Activated naive CD8-positive, alpha-beta T cell treated with anti-CD3 and anti-CD28 coated beads for 36 hours (primary cell): ENCODE measurements at places on chromosomes 3 and 15.

- no peak for DNase-seq
Observed at GRCh38 chr3:373193-373779, 176.7 kb downstream of the CHL1 start.

GRCh38 chr15:87115795-87116194, 1036.1 kb downstream of the AGBL1 start:
- no peak for DNase-seq

GRCh38 chr3:71066356-71066755, 517.2 kb downstream of the FOXP1 start:
- peak; percentile 57 for DNase-seq

GRCh38 chr3:171257251-171258203, 202.7 kb downstream of the TNIK start:
- DNase-seq, result no peak

- DNase-seq, result no peak
Observed at GRCh38 chr3:22039161-22039560, 288.2 kb upstream of the ZNF385D start.

DNA sequence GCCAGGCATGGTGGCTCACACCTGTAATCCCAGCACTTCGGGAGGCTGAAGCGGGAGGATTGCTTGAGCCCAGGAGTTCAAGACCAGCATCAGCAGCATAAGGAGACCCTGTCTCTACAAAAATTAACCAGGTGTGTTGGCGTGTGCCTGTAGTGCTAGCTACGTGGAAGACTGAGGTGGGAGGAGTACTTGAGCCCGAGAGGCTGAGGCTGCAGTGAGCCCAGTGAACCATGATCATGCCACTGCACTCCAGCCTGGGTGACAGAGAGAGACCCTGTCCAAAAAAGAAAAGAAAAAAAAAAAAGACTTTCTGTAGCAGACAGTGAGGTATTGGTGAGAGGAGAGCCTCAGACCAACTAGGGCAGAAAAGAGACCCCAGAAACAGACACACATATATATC, 263.8 kb downstream of the XXYLT1 start:
- DNase-seq, result no peak

DNA sequence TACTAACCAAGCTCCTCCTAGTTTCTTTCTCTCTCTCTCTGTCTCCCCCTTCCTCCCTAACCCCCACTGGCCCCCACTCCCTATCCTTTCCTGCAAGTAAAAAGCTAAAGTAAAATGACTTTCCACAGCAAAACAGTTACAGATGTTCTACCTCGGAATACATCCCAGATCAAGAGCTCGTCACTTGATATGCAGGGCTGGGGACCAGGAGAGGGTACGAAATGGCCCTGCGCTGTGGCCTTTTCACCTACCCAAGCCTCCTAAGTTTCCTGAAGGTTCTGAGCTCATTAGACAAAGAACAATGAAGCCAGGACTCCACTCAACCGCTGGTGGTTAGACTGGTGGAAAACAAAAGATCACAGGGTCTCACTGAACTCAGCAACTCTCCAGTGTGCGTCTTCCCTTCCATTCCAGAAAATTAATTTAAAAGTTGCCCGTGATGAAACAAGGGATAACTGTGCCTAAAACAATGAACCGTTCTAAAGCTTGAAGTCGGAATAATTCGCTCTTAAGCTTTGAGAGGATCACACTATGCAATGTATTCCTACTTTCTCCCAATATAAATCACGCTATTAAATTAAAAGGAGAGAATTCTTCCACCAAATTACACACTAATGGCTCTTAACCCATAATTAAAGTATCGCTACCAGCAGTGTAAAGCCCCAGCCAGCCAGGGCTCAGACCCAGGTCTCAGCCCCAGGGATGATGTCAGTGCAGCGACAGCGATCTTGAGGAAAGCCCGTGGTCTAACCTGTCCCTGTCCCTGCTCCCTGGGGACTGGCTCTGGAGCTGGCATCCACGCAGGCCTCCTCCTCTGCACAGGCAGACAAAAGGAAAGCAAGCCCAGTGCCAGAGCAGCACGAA, 5.0 kb downstream of the VGLL4 start:
- DNase-seq, result no peak

DNA sequence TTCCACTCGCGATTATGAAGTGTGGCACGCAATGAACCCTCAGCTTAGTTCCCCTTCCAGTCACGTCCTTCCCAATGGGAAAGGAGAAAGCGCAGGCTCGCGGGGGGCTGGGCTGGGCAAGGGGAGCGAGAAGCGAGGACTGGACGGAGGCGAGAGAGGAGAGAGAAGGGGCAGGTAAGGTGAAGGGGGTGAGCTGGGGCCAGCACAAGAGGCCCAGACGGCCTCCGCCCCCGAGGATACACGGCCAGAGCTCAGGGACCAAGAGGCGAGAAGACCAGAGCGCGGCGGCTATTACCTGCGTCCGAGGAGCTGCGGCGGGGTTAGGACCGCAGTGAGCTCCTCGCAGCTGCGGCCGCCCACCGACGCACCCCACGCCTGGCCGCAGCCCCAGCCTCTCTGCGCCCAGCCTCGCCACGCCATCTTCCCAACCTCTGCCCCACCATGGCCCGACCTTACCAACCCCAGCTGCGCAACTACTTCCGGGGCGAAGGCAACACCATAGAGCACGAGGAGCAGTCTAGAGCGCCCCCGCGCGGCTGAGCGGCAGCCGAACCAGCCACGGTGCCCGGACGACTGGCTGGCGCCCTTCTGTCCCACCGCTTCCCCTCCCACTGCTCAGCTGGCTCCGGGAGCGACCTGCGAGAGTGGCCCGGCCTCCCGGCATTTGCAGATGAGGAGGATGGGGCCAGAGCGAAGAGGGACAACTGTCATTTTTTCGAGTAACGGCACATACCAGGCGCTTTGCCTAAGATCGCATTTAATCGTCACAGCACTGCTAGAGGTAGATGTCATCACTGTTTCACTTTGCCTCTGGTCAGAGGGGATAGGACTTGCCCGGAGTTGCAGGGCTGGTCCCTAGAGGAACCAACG, at the start of gene PARL:
Gene PARL (minus strand): TSS at position 454 of the 870 bp plus-strand sequence. CDS start 34 bp downstream, at position 420.
- peak; percentile 96 for DNase-seq

- DNase-seq, result no peak
Observed at GRCh38 chr3:64021922-64022321, 1.4 kb downstream of the PSMD6 start.

DNA sequence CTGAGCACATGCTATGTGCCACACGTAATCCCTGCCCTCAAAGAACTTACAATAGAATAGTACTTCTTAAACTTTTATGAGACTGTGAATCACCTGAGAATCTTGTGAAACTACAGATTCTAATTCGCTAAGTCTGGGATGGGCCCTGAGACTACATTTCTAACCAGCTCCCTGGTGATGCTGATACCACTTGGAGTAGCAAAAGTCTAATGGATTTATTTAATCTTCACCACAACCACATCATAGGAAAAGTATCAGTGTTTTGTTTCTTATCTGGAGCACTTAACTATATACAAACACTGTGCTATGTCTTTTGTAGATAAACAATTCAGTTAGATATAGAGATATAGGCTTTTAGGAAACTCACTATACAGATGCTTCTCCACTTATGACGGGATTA, 23.8 kb upstream of the TCF12 start:
- no peak for DNase-seq

- DNase-seq, result no peak
Observed at GRCh38 chr3:149415484-149415883, 38.0 kb upstream of the TM4SF1 start.

DNA sequence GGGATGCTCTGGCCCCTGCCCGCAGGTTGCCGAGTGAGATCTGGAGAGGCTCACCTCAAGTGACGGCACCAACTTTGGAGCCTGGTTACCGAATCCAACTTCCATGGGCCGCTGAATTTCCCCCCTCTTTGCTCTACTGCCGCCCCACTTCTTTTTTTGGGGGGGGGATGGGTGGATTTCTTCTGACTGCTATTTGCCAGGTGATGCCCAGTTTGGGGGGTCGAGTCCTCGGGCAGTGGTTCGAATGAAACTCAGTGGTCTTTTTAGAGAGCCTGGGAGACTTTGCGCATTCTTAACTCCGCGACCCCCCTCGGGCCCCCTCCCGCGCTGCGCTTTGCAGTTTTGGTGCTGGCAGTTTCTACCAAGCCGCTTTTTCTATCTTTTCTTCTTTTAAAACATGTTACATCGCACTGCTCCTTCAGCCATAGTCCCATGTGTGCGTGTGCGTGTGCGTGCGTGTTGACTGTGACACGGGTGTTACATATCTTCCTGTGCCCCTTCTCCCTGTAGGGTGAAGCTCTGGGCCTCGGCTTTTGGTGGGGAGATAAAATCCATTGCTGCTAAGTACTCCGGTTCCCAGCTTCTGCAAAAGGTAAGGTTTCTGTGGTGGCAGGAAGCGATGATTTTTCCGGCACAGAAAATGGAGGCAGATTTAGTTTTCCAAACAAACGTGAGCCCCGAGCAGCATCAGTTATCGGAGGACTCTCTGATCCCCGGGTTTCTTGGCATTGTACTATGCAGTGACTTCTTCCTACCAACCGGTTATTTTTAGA, 837 bp downstream of the CACNA2D3 start:
- DNase-seq, result no peak

- no peak for DNase-seq
Observed at GRCh38 chr3:191966556-191966955, 505.6 kb downstream of the PYDC2 start.

- DNase-seq, result no peak
Observed at GRCh38 chr15:74889390-74889882, 406 bp upstream of the MPI start.

DNA sequence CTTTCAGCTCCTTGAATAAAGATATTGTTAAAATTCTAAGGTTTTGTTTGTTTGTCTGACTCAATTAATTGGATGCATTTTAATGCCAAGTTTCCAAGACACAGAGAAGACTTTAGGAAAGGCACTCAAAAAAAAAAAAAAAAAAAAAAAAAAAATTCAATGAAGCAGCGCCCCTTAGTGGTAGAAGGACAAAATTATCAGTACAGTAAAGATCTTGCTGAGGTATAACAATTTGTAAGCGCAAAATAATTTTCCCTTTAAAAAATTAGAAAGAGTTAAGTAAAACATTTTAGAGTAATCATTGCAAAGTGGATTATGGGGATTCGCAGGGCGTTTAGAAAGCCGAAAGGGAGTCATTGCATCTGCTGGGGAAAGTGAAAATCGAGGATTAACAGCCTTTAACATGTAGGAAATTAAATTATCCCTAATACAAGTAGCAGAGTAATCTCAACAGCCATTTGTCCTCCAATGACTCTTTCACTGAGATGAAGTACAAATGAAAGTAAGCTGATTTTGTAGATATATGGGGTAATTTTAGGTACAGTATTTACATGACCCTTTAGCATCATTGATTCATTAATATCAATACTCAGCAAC, 5.8 kb upstream of the DIS3L start:
- DNase-seq, result no peak

DNA sequence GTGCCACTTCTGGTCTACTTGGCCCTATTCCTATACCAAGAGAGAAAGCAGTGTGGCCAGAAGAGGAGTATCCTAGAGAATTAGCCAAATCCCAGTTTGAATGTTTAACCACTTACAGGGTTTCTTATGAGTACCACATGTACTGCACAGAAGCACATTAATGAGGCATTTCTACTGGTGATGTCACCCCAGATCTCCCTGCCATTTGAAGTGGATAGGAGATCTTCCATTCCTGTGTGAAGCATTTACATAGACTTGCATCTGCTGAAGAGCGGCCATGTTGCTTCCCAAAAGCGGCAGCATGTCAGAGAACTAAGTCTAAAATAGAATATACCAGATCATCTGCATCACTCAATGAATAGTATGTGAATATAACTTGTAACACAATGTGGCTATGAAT, 108.4 kb upstream of the TUSC7 start:
- DNase-seq, result no peak

GRCh38 chr3:127604035-127604434, 5.8 kb downstream of the MCM2 start:
- DNase-seq, result no peak

DNA sequence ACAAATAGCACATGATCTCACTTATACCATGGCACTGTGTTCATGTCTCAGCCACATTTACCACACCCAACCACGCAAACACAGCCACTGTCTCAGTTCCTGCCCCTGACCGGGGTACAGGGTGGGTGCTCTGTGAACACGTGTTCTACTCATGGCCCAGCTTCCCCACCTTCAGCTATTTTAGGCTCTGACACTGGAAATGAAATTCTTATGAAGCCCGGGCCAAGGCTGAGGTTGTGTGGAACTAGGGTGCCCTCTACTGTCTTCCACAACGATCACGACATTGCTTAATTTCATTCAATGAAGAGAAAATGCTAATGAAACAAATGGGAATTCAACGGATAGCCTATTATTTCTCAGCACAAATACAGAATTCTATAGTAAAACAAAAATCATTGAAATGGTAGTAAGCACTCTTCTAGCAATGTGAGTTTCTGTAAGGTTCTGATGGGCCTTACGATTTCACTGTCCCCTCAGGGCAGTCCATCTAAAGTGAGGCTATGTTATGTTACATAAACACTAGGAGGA, 2.1 kb upstream of the GABRA5 start:
- DNase-seq, result no peak

- no peak for DNase-seq
Observed at GRCh38 chr3:155015776-155016436, 64.2 kb upstream of the MME start.

DNA sequence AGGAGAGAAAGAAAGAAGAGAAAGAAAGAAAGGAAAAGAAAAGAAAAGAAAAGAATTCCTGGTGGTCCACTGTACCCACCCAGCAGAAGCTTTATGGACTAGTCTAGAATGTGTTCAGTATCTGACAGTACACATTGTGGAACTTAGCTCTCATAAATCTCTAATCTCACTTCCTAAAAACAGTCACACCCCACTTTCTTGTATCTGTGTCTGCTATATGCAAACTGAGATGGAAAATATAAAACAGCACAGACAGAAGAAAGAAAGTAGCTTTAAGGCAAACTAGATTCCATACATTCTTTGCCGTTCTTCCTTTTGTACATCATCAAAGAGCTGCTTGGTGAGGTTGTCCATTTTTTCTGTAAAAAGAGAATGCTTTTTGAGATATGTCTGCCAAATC, 41.1 kb upstream of the GNB5 start:
- no peak for DNase-seq

- no peak for DNase-seq
Observed at GRCh38 chr3:173275740-173276139, 121.8 kb upstream of the NLGN1 start.

DNA sequence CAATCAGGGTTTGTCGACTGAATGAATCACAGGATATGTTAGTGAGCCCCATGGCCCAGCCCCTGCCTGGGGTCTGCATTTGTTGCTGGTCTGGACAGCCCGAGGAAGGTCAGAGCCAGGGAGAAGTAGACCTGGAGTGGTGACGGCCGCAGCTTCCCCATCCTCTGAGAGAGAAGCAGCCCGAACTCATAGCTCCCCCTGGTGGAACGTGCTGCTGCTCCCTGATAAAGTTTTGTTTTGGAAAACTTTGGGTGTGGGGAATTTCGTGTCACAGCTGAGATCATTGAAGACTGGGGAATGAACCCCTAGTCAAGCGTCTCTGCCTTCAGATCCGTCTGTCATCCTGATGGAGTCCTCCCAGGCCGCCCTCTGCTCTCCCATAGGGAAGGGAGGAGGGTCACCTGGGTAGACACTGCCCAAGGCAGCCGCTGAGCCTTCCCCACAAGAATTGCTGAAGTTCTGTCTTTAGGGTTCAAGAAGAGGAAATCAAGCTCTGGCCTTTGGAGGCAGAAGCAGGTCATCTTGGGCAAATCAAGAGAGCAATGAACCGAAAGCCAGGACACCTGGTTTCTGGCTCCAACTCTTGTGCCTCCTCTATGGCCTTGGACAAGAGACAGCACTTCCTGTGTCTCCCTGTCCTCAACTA, 60.5 kb downstream of the GLDN start:
- no peak for DNase-seq
